Jurkat, Clone E6-1 (cell line): ENCODE measurements at places on chromosomes 1 and 21.
A peak's percentile ranks its signal among the peaks of the same experiment; 100 is the strongest.

DNA sequence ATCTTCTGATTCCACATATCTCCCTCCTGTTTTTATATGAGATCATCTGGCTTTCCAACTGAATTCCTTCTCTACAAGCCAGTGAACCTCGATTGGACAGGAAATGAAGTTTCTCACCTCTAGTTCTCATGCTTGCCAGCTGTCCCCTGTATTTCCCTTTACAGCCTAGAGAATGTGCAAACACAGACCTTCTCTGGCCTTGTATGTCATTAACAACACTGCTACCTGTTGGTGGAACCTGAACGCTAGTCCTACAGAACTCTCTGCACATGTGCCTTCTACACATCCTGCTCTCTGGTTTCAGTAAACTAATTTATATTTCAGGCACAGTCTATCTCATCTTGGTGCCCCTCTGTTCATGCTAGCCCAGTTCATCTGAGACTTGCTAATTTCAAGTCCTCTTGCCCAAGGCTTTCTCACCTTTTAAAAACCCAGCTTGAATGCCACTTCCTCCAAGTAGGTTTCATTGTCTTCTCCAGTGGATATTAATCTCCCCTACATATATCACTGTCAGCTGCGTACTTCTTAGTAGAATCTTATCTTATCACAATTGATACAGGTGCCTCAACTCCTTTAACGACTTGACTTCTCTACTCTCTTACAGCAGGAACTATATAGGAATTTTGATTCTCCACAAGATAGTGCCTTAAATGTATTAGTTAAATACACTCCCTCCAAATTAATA is 549.9 kb downstream of the PLPP3 start:
- DNase-seq, result peak; percentile 15

DNA sequence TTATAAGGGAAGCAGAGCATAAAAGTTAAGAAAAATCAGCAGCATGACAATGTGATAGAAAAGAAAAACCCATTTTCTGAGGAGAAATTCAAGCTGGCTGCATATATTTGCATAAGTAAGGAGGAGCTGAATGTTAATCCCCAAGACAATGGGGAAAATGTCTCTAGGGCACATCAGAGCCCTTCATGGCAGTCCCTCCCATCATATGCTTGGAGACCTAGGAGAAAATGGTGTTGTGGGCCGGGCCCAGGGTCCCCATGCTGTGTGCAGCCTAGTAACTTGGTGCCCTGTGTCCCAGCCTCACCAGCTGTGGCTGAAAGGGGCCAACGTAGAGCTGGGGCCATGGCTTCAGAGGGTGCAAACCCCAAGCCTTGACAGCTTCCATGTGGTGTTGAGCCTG is 100.6 kb upstream of the PLPPR4 start:
- DNase-seq, result no peak

- DNase-seq, result no peak
Observed at GRCh38 chr21:30563072-30563471, 2.0 kb upstream of the KRTAP19-7 start.

- DNase-seq, result no peak
Observed at GRCh38 chr1:99017655-99018054, 13.0 kb upstream of the PLPPR5 start.

GRCh38 chr1:164712131-164713036 is 153.4 kb downstream of the PBX1 start:
- DNase-seq, result no peak

DNA sequence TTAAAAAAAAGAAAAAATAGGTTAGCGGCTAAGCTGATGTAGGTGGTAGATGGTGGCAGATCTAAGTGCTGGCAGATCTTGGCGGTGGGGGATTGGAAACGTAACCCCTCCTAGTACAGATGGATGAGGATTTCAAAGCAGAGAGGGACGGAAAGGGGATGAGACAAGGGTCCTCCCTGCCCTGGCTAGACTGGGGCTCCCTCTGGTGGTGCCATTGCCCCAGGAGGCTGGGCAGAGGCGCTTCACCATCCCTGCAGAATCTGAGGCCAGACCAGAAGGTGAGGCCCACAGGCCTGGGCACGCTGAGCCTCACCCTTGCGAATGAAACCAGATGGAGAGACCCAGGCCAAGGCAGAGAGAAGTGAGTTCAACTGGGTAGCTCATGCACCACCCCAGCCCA is 7.0 kb upstream of the PLEKHA6 start:
- no peak for DNase-seq

GRCh38 chr1:107057197-107058133 is 991 bp downstream of the PRMT6 start:
- DNase-seq, result no peak

DNA sequence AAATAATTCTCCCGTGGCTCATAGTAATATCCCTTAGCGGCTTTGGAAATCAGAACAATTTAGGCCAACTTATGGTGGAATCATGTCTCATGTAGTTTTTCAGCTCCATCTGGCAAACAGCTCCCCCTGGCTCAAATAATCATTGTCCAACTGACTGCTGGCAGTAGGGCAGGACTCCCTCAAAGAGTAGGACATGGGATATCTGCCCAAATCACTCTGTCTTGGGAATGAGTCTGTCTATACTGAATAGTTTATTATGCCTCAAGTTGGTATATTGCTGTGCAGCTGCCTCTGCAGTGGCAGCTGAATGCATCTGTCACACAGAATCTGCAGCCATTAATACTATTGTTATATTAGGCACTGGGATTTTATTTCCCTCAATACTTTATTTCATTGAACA is 255.7 kb downstream of the COL11A1 start:
- DNase-seq, result no peak

DNA sequence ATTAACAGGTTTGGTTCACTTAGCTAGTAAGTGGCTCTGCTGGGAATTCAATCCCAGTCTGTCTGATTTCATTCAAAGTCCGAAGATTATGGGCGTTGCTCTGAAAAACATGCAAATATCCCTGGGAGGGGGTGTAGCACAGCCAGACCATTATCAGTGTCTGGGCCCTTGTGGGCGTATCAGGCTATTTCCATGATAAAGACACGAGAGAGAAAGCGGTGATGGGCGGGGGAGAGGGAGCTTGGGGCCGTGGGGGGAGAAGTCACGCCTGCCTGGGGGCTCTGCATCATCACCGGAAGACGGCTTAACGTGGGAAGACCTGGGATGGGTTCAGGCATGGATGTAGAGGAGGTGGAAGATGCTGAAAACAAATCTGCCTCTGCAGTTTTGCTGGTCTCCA is 25.8 kb downstream of the IL6R start:
- DNase-seq, result no peak

GRCh38 chr21:33355355-33355754 is 30.6 kb downstream of the IFNAR1 start:
- no peak for DNase-seq

- no peak for DNase-seq
Observed at GRCh38 chr1:34518146-34518699, 236.6 kb upstream of the GJB5 start.

DNA sequence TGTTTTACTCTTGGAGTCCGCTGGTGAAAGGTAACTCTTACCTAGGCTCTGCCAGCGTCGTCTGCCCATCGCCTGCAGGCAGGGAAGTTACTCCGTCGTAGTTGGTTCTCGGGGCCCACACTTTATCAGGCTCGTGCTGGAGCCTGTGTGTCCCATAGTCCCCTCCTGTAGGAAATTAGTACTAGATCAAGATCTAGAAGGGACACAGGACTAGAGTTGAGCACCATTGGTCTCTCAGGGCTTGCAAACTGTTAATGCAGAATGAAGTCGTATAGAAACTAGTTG is 940 bp downstream of the SRRM1 start:
- no peak for DNase-seq

GRCh38 chr1:24009406-24009805 is 29.3 kb upstream of the SRSF10 start:
- DNase-seq, result no peak

DNA sequence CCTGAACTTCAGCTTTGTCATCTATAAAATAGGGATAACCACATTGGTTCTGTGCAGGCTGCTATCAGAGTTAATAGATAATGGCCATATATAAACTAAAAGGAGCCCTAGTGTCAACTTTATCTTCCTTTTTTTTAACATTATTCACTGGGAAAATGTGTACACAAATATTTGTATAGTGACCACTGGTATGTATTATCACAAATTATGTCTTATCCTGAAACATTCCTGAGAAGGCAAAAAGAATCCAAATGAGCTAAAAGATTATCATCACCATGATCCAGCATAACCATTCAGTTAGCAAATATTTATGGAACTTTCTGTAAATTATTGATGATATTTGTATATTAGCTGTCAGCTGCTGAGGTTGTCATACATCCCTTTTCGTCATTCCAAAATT is 16.6 kb downstream of the ANGPTL3 start:
- DNase-seq, result no peak

DNA sequence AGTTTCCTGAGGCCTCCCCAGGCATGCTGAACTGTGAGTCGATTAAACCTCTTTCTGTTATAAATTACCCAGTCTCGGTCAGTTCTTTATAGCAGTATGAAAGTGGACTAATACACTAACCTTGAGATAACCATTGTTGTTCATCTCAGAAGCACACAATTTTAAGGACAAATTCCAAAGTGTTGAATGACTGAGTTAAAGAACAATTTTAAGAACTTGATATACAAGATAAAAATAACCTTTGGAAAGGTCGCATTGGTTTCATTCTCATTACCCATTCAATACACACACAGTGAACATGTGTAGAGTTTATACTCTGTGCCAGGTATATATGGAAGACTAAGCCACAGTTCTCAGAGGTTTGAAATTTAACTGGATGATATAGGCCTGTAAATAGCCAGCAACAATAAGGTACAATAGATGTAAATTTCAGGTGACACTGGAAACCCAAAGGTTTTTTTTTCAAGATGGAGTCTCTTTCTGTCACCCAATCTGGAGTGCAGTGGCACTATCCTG is 19.1 kb upstream of the SRSF10 start:
- DNase-seq, result no peak

- no peak for DNase-seq
Observed at GRCh38 chr1:198925567-198925966, 286.7 kb downstream of the PTPRC start.
